IPS DF 6.9 (cell line): ENCODE measurements at places on chromosomes 2 and 18.

GRCh38 chr2:164620873-164621763 lies at the start of gene GRB14:
GRB14 (minus strand) TSS chr2:164621482; CDS start chr2:164621309, 173 bp downstream.
- peaks cover 2% of the 10 kb centered on the region; the same call in 1 of the 2 replicates for H3K4me1 ChIP-seq
- H3K36me3 ChIP-seq, result no peaks in the 10 kb centered on the region
- no peaks in the 10 kb centered on the region for H3K27me3 ChIP-seq
- H3K27ac ChIP-seq, result no peak within 1 kb of the TSS
- no peak for DNase-seq

DNA sequence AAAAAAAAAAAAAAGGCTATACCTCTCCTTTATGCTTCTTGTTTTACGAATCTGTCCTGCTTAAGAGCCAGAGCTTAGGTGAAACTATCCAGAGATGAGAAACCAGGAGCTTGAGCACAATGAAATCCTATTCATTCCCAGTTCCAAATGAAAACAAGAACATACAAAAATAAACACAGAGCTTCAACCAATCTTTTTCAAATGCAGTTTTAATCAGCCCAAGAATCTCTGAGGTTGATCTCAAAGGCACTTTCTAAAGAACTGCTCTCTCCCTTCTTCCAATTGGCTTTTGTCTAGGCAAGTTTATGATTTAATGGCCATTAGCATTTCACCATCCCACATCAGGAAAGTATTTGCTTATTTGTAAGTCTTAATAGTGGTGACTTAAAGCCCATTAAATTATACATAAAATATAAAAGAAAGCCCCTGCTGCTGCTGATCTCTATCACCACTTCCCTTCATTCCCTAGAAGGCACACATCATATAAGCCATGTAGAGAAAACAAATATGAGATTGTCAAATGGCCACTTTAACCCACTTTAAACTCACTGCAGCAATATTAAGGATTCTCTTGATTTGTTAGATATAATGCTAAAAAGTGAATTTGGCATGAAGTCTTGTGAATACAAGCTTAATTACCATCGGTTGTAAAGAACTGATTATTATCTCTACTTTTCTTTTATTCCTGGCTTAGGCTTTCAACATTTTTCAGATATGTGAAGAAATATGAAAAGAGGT lies 29.3 kb upstream of the SCN9A start:
- H3K4me1 ChIP-seq, result no peaks in the 10 kb centered on the region
- H3K27me3 ChIP-seq, result no peaks in the 10 kb centered on the region

- H3K36me3 ChIP-seq, result no peaks in the 10 kb centered on the region; the same call in 1 of the 2 replicates
- H3K4me3 ChIP-seq, result no peak overlapping the region
- H3K27ac ChIP-seq, result no peak overlapping the region
- H3K27me3 ChIP-seq, result no peaks in the 10 kb centered on the region
- peaks cover 1% of the 10 kb centered on the region; the same call in 1 of the 2 replicates for H3K4me1 ChIP-seq
Measured at GRCh38 chr2:165790466-165790865, 3.6 kb downstream of the GALNT3 start.

GRCh38 chr18:49531678-49532153 lies 30.1 kb upstream of the LIPG start:
- H3K4me1 ChIP-seq, result no peaks in the 10 kb centered on the region
- H3K4me3 ChIP-seq, result no peak overlapping the region
- no peak for DNase-seq
- H3K36me3 ChIP-seq, result no peaks in the 10 kb centered on the region

GRCh38 chr18:3513481-3513880 lies 63.5 kb downstream of the TGIF1 start:
- no peak for DNase-seq
- no peak overlapping the region for H3K4me3 ChIP-seq
- H3K27ac ChIP-seq, result no peak overlapping the region
- no peaks in the 10 kb centered on the region for H3K4me1 ChIP-seq

DNA sequence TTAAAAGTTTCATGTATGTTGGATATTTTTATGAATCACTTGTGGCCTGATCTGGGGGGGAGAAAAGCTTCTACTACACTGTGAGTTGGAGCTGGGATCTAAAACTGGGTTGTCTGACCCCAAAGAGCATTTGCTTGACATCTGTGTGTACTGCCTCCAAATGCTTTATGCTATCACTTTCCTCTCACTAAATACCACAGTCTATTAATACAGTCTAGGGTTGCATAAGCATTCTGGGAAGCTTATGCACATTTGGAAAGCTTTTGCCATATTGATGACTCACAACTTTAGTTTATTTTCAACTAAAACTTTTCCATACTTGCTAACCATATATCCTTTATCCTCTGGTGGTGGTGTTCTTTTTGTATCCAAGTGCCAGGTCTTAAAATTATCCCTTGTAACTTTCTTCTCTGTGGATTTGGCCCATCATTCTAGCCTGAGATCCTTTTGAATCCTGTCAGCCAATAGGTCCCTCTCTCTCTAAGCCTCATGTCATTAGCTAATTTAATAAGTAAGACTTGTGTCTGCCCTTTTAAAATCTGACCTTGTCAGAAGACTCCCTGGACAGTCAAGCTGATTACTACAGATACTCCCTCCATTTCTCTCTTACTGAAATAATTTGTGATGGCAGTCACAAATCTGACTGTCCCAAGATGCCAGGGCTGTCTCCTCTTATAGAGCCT lies 72.7 kb downstream of the NXPH2 start:
- H3K27ac ChIP-seq, result no peak overlapping the region
- H3K4me3 ChIP-seq, result no peak overlapping the region
